ENCODE measurements at places on chromosomes 5 and 9.
A peak's percentile ranks its signal among the peaks of the same experiment; 100 is the strongest.

DNA sequence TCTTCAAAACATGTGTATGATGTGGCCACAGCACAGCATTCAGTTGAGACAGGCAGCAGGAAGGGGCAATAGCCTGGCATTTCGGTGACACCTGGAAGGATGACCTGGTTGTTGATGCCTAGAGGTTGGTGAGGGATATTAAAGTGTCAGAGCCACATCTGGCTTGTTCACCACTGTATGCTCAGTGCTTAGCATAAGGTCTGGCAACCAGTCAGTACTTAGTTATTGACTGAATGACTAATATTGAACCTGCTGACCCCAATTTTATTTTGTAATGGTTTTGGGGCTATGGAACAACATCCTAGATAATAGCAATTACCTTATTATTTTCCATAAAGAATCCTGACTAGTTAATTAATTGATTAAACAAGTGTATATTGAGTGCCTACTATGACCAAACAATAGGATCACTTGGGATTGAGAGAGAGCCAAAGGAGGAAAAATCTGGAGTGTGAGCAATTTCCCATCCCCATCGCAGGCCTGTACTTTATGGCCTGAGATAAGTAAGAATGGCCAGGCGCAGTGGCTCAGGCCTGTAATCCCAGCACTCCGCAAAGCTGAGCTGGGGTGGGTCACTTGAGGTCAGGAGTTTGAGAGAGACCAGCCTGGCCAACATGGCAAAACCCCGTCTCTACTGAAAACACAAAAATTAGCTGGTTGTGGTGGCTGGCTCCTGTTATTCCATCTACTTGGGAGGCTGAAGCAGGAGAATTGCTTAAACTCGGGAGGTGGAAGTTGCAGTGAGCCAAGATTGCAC lies 85.4 kb upstream of the PLPP1 start:
- no peak for DNase-seq

DNA sequence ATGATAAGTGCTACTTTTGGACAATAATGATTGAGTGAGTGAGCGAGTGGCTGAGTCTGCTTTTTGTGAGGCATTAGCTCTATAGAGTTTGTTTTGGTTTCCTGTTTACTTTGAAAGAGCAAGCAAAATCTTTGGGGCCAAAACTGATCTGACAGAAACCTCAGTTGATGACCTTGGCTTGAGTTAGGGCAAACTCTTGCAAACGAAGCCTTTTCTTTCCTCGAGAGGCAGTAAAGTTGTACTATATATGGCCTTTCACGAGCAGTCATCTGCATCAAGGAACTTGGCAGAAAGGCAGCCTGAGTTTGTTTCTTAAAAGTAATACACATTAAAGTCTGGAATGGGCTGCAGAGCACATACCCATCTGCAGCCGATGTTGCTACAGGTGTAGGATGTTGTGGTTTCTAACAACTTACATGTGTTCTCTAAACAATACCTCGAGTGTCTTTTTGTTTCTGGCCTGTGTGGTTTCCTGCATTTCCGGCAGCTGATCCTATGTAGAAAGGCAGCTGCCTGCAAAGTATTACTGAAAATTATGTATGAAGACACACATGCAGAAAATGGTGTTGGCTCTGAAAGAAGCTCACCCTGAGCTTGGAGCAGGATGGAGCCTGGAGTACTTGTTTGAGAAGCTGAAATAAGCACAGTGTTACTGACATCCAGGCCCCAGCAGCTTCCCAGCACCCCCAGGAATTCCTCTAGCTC lies 60.8 kb downstream of the FOXD1 start:
- peak; percentile 67 for DNase-seq

DNA sequence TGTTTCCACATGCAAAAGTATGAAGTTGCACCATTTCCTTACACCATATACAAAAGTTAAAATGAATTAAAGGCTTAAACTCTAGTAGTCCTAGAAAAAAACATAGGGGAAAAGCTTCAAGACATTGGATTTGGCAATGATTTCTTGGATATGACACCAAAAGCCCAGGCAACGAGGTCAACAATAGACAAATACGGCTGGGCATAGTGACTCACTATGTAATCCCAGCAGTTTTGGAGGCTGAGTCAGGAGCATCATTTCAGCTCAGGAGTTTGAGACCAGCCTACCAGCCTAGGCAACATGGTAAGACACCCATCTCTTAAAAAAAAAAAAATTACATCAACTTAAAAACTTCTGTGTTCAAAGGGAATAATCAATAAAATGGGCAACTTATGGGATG lies 30.9 kb upstream of the SREK1 start:
- peak; percentile 68 for DNase-seq

DNA sequence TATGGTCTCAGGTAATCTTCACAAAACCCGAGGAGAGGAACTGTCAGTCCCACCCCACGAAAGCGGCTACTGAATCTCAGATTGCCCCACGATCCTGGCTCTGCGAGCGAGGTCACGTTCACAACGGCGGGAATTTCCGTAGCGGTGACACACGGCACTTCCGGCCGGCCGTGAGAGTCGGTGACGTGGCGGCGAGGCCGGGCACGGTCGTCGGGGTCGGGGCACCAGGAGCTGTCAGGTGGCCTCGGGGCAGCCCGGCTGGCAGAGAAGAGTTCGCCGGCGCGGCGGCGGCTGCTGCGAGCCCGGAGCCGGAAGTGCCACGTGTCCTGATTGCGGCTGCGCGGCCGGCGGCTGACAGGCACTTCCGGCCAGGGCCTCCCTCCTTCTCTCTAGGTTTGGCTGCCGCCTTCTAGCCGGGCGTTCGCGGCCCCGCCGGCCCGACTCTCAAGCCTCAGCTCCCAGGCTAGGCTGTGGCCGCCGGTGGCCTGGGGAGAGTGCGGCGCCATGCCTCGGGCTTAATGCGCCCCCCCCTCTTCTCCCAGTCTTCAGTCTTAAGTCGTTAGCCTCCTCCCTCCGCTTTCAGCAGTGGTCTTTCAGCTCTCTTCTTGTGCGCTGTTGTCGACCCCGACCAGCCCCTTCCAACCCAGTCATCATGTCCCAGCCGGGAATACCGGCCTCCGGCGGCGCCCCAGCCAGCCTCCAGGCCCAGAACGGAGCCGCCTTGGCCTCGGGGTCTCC lies at the start of gene SEC24A:
TSS of gene SEC24A (plus strand) at position 361 of the 738 bp plus-strand sequence. CDS start at position 653, 292 bp downstream.
- peak; percentile 96 for DNase-seq

GRCh38 chr9:76756268-76756640 lies 8.0 kb upstream of the PCA3 start:
- peak; percentile 6 for DNase-seq

GRCh38 chr5:855771-856530 lies 5.2 kb upstream of the ZDHHC11 start:
- no peak for DNase-seq

GRCh38 chr5:128796506-128796905 lies 168.8 kb upstream of the SLC27A6 start:
- no peak for DNase-seq

Data from mammary epithelial cell (primary cell).